ENCODE measurements at places on chromosomes 7 and 10. TPM values are rescaled to one million over a fixed set of nuclear protein-coding genes. Genes with fewer than 3 reads are reported as not detected.
A peak's percentile ranks its signal among the peaks of the same experiment; 100 is the strongest.

DNA sequence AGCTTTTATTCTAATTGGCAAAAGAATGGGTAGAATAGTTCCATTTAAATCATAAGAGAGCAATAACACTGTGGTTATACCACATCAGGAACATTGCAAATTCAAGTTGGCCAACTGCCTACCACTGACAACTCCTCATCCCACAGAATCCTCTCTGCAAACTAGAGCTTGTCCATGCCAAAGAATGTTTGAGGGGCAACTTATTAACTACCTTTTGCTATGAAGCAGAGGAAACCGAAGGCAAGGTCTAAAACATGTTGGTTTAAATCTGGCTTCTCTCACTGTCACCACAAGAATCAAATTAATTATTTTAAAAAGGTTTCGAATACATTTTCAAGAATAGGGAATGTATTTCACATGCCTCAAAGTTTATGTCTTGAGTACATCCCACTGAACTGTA is 36.0 kb downstream of the RHOBTB1 start:
- H3K27ac ChIP-seq, result no peak overlapping the region
- no peaks in the 10 kb centered on the region for H3K27me3 ChIP-seq
- H3K36me3 ChIP-seq, result no peaks in the 10 kb centered on the region
- H3K4me3 ChIP-seq, result no peak overlapping the region
- H3K4me1 ChIP-seq, result no peaks in the 10 kb centered on the region

DNA sequence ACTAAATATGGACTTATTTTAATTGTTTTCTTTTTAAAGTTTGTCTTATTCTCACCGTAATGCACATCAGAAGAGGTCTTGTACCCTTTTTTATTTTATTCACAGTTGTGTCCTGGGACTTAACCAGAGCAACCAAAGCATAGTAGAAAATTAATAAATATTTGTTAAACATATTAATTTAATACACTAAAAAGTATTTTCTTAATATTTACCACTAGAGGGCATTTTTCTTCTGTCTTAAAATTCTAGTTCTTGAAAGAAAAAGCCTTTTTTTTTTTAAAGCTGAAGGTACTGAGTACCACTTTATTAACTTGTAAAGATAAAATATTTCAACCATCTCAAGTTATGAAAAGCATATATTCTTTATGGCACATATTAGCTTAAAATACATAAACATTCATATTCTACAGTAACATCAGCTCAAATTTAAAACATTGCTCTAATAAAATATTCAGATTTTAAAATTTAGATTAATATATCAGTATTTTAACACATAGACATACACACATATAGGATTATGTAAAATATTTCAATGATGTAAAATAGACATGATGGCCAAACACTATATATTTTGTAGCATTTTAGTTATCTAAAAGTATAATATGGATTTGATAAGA is 260.4 kb downstream of the SEMA3A start:
- no peaks in the 10 kb centered on the region for H3K27me3 ChIP-seq
- no peak overlapping the region for H3K27ac ChIP-seq
- DNase-seq, result no peak
- no peaks in the 10 kb centered on the region for H3K36me3 ChIP-seq

GRCh38 chr7:45575501-45576248 is 1.5 kb downstream of the ADCY1 start:
- no peaks in the 10 kb centered on the region for H3K4me1 ChIP-seq
- H3K27ac ChIP-seq, result no peak overlapping the region

GRCh38 chr10:21702633-21703111 is 168.6 kb downstream of the MLLT10 start:
- no peak for DNase-seq
- H3K36me3 ChIP-seq, result no peaks in the 10 kb centered on the region
- no peak overlapping the region for H3K27ac ChIP-seq

GRCh38 chr7:45596665-45597095 is 22.5 kb downstream of the ADCY1 start:
- H3K4me1 ChIP-seq, result no peaks in the 10 kb centered on the region
- H3K27ac ChIP-seq, result no peak overlapping the region
- no peaks in the 10 kb centered on the region for H3K36me3 ChIP-seq
- H3K27me3 ChIP-seq, result no peaks in the 10 kb centered on the region
- H3K4me3 ChIP-seq, result no peak overlapping the region
- no peak for DNase-seq

DNA sequence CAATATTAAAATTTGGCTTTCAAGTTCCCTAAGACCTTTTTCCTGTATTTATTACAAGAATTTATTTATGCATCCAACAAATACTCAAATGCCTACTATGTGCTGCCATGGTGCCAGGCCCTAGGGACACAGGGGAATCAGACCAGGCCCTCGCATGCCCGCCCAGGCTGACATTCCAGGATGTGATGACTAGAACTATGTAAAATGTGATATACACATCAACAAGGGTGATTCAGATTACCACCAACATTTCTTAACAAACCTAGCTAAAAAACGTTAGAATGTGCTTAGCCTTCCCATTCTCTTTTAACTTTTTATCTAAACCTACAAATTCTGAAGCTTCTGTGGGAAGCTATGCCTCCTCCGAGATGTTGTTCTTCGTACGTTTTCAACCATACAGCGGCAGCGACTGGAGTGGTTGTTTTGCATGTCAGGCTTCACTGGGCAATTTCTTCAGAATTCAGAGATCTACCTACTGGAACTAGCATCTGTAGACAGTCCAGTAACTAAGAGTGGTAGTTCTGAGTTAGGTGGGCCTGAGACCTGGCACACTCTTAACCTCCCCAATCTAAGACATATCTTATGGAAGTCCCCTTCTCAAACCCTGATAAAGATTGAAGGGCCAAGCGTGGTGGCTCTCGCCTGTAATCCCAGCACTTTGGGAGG is 22.1 kb downstream of the GNA12 start:
- H3K4me3 ChIP-seq, result no peak overlapping the region
- peaks cover 16% of the 10 kb centered on the region for H3K4me1 ChIP-seq
- no peak for DNase-seq
- no peaks in the 10 kb centered on the region for H3K36me3 ChIP-seq

- no peak overlapping the region for H3K4me3 ChIP-seq
- no peaks in the 10 kb centered on the region for H3K4me1 ChIP-seq
- no peaks in the 10 kb centered on the region for H3K36me3 ChIP-seq
- no peak overlapping the region for H3K27ac ChIP-seq
- H3K27me3 ChIP-seq, result no peaks in the 10 kb centered on the region
- no peak for DNase-seq
These were observed 150.8 kb downstream of the DGKI start for GRCh38 chr7:137695942-137696341.

DNA sequence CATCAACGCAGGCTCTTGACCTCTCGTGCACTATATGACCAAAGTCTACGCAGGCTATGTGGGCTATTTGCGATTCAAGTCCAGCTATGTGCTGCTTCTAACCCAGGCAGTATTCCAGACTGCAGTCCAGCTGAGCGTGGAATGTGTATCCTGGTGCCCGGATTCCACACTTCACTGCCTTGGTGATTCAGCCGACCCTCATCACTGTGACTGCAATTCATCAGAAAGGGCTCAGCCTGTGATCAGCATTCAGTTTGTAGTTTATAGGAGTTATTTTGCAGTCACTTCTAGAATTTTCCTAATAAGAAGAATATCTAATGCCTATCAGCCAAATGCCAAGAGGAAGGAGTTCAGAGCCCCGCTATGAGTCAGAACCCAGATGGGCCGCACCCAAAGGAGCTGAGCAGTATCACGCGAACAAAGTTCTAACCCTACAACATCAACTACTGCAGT is 119.8 kb upstream of the LANCL2 start:
- H3K4me3 ChIP-seq, result no peak overlapping the region
- H3K4me1 ChIP-seq, result no peaks in the 10 kb centered on the region
- no peaks in the 10 kb centered on the region for H3K27me3 ChIP-seq
- H3K27ac ChIP-seq, result no peak overlapping the region
- no peaks in the 10 kb centered on the region for H3K36me3 ChIP-seq
- peak; percentile 15 for DNase-seq

DNA sequence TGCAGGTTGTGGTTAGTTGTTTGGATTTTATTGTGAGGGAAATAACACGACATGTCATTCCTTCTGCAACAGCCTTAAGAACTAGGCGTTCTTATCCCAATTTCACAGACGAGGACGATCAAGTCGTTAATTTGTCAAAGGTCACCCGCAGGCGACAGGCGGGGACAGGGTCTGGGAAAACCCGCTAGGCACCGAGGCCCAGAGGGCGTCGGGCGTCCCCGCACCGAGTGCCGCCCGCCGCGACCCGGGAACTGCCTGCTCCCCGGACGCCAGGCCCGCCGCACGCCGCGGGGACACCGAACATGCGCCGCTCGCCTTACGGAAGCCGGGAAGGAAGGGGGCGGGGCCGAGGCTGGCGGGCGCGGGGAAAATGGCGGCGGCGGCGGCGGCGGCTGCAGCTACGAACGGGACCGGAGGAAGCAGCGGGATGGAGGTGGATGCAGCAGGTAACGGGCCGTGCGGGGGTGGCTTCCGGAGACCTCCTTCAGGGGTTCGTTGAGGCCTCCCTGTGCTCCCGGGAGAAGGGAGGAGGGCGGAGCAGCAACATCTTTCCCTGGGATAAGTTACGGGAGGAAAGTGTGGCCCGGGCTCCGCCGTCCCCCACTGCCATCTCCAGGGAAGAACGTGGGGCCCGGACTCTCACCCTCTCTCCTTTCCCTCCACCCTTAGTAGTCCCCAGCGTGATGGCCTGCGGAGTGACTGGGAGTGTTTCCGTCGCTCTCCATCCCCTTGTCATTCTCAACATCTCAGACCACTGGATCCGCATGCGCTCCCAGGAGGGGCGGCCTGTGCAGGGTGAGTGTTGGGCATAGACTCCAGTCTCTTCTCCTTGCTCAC is at the start of gene COPS6:
Gene COPS6 (plus strand): TSS at position 349 of the 837 bp plus-strand sequence. CDS start 22 bp downstream, at position 371.
- peak within 1 kb of the TSS; percentile 66 for H3K4me3 ChIP-seq
- no peaks in the 10 kb centered on the region for H3K27me3 ChIP-seq
- DNase-seq, result peak; percentile 90
- peaks cover 3% of the 10 kb centered on the region for H3K4me1 ChIP-seq
- H3K27ac ChIP-seq, result peak within 1 kb of the TSS; percentile 75

GRCh38 chr10:25531457-25532061 is 356.8 kb downstream of the GPR158 start:
- H3K27me3 ChIP-seq, result no peaks in the 10 kb centered on the region
- no peaks in the 10 kb centered on the region for H3K36me3 ChIP-seq
- no peaks in the 10 kb centered on the region for H3K4me1 ChIP-seq
- H3K27ac ChIP-seq, result no peak overlapping the region
- H3K4me3 ChIP-seq, result no peak overlapping the region
- no peak for DNase-seq

DNA sequence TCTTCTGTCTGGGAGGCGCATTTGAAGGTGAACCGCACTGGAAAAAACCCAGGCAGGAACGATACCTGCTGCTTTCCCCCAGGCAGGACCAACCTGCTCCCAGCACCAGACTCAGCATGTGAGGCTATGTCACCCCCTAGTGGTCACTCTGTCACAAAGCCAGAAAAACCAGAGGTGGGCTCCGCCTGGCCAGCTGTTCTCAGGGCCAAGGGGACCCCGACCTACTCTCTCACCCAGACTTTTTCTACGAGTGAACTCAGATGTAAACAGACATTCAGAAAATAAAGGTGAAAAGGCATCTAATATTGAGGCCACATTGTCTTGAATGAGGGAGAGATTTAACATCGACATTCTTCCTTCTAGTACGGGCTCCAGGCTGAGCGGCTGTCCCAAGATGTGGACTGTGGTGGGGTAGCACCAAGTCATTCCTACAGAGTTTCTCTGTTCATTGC is 117.3 kb downstream of the PRKAG2 start:
- peak; percentile 66 for DNase-seq
- no peaks in the 10 kb centered on the region for H3K36me3 ChIP-seq
- no peaks in the 10 kb centered on the region for H3K27me3 ChIP-seq
- H3K27ac ChIP-seq, result no peak overlapping the region
- no peak overlapping the region for H3K4me3 ChIP-seq
- peaks cover 14% of the 10 kb centered on the region for H3K4me1 ChIP-seq

DNA sequence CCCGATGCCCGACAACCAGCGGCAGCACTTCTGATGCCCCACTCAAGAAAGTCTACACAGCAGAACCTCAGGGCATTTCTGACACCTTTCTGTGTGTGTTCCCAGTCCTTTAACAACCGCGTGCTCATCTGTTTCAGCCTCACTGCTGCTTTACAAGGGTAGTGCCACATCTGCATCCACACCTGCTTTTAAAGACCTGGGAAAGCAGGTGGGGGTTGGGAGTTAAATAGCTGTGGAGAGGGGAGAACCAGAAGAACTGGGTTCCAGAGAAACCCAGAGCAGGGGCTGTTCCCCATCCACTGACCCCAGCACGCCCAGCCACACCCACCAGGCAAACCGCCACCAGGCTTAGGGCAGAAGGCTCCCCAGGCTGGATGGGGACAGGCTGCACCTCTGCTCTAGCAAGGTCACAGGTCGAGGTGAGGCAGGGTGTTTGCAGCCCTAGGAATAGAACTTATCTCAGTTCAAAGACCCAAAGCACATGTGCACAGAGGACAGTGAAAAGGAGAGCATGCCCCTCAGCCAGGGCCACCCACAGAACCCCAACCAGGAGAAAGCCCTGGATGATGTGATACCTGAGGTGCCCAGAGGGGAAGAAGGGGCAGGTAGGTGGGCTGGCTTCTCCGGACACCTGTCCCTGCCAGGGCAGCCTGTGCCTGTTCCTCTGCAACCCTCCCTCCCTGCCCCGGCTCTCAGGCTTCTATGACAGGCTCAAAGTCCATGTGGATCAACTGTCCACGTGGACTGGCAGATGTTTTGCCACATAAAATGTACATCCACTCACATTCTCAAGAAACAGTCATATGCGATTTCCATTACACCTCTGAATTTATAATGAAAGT is 51.3 kb downstream of the COBL start:
- H3K27ac ChIP-seq, result peak overlapping the region; percentile 47
- H3K36me3 ChIP-seq, result no peaks in the 10 kb centered on the region
- H3K27me3 ChIP-seq, result no peaks in the 10 kb centered on the region
- peak; percentile 80 for DNase-seq
- peaks cover 17% of the 10 kb centered on the region for H3K4me1 ChIP-seq

DNA sequence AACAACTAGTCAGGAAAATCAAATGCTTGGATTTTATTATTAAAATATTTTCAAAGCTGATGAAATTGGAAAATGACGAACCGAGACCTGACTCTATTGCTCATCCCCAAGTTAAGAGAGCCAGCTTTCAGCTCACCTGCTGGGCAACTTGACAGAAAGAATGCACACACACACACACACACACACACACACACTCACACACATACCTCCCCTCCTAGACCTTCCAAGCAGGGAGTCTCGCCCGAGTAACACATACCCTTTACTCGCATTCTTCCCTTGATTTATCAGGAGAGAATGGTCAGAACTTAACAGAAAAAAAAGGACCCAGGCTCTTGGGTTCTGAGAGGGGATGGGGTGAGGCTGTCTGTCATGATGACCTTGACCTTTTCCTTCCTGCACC is 19.1 kb downstream of the GPRIN2 start:
- no peaks in the 10 kb centered on the region for H3K36me3 ChIP-seq
- H3K4me3 ChIP-seq, result no peak overlapping the region
- H3K27me3 ChIP-seq, result no peaks in the 10 kb centered on the region
- DNase-seq, result no peak

RADIL gene
- total RNA-seq, result 0.54 TPM

LIPF gene
- not detected for total RNA-seq

PTPN12 gene
- total RNA-seq, result 51.3 TPM

ABCB1 gene
- total RNA-seq, result 136 TPM

EBLN1 gene
- not detected for total RNA-seq

PCLO gene
- total RNA-seq, result 8.8 TPM
